Peyer's patch (tissue), 4 donors: ENCODE measurements at places on chromosomes 4 and X. TPM values are rescaled to one million over a fixed set of nuclear protein-coding genes. Genes with fewer than 3 reads are reported as not detected.

GABRB1 gene
- not detected for total RNA-seq

TNIP3 gene
- not detected for total RNA-seq

POLN gene
- total RNA-seq, result 6.6 TPM

GPR119 gene
- not detected for total RNA-seq

MAMLD1 gene
- 0.80 TPM for total RNA-seq

SAGE1 gene
- not detected for total RNA-seq

FAM184B gene
- total RNA-seq, result not detected

CLNK gene
- not detected for total RNA-seq

MSANTD1 gene
- total RNA-seq, result 1.3 TPM

APBB2 gene
- 53.1 TPM for total RNA-seq

SULT1E1 gene
- total RNA-seq, result 67.3 TPM

CYTL1 gene
- total RNA-seq, result not detected
